ENCODE measurements at places on chromosomes 7 and 10.

DNA sequence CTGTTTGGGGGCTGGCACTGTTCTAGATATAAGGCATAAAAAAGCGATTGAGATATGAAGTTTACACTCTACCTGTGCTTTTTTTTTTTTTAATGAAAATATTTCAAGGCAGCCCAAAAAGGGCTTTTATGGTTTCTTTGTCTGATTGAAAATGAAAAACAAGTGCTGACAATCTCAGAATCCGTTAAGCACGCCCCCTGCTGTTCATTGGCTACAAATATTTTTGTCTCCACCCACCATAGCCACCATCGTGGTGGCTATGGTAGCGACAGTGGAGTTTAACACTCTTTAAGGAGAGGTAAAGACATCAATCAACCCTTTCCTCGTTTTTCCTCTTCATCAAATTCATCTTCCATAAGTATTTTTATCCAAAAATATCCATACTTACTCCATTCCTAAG is 94.2 kb downstream of the CD36 start:
- DNase-seq: no peak

DNA sequence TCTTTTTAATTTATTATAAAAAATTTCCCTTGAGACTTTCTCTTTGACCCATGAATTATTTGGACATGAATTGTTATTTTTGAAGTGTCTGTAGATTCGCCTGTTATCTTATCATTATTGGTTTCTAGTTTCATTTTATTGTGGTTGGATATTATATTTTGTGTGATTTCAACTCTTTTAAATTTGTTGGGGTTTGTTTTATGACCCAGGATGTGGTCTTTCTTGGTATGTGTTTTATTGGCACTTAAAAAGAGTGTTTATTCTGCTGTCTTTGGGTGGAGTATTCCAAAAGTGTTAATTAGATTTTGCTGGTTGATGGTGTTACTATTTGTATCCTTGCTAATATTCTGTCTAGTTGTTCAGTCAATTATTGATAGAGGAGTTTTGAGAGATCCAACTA is 50.5 kb upstream of the GPR141 start:
- no peak for DNase-seq

DNA sequence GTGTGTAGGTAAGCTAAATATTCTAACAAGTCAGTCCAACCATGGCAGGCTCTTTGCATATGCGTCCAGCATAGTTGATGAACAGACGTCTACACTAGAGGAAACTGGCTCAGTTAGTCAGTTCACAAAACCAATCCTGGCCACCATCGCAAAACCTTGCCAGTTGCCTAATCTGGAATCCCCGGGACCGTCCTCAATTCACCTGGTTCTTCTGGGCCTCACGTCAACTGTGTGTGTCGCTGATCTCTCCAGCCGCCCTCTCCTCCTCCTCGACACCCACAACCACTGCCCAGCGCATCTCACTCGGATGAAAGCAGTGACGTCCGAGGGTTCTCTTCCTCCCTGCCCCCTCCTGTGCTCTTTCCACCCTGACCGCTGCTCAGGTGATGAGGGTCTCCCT is 217.8 kb upstream of the SH2B2 start:
- DNase-seq: no peak

GRCh38 chr10:30705101-30705624 is 75.6 kb upstream of the LYZL2 start:
- no peak for DNase-seq

DNA sequence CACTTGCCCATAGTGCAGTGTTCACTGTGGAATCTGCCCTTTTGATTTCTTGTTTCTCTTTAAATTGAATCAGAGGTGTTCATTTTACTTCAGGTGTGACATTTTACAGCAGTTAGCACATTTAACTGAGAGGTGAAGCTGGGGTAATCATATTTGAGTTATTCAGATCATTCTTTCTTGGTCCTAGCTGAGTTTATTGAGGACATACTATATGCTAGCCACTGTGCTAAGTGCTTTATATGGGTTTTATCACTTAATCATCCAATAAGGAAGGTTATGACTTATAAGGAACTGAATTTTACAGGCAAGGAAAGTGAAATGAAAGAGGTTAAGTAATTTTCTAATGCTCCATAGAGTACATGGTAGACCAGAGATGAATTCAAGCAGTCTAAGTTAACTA is 79.7 kb downstream of the PON1 start:
- DNase-seq: no peak
